CD8-positive, alpha-beta memory T cell (primary cell): ENCODE measurements at places on chromosomes 7 and 10. TPM values are rescaled to one million over a fixed set of nuclear protein-coding genes. Genes with fewer than 3 reads are reported as not detected.
A peak's percentile ranks its signal among the peaks of the same experiment; 100 is the strongest.

DNA sequence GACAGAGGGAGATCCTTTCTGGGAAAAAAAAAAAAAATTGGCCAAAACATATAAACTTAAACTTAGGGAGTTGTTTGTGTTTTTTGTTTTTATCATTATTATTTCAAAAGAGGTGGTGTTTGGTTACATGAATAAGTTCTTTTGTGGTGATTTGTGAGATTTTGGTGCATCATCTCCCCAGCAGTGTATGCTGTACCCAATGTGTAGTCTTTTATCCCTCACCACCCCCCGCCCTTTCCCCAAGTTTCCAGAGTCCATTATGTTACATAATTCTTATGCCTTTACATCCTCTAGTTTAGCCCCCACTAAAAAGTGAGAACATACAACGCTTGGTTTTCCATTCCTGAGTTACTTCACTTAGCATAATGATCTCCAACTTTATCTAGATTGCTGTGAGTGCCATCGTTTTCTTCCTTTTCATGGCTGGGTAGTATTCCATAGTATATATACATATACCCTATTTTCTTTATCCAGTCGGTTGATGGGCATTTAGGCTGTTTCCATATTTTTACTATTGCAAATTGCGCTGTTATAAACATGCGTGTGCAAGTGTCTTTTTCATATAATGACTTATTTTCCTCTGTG is 148.1 kb upstream of the ZNF92 start:
- DNase-seq, result no peak

PLCE1 gene
- total RNA-seq, result not detected

- no peak for DNase-seq
Measured at GRCh38 chr7:30476459-30477145, 2.0 kb downstream of the NOD1 start.

SORCS1 gene
- not detected for total RNA-seq

DNA sequence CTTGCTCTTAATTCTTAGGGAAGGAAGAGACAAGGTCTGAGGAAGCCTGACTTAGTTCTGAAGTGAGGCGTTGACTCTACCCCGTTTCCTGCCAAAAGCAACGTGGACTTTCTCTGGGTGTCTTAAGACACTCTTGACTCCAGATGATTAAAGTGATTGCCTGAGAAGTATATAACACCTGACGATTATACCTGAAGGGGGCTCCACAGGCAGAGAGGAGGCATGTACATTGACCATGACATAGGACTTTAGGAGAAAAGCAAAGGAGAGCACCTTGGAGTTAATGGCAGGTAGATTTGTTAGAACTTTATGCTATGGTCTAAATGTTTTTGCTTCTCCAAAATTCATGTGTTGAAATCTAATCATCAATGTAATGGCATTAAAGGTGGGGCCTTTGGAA is 15.9 kb downstream of the ITGB8 start:
- DNase-seq, result no peak

RET gene
- not detected for total RNA-seq

GRCh38 chr10:24042884-24043283 is 166.1 kb upstream of the KIAA1217 start:
- DNase-seq, result no peak

ADGRA1 gene
- total RNA-seq, result not detected

GRCh38 chr7:146626912-146627311 is 510.3 kb downstream of the CNTNAP2 start:
- DNase-seq, result no peak

- no peak for DNase-seq
Measured at GRCh38 chr7:73702226-73702625, 17.2 kb downstream of the STX1A start.

ABCB1 gene
- total RNA-seq, result 22.2 TPM

DNA sequence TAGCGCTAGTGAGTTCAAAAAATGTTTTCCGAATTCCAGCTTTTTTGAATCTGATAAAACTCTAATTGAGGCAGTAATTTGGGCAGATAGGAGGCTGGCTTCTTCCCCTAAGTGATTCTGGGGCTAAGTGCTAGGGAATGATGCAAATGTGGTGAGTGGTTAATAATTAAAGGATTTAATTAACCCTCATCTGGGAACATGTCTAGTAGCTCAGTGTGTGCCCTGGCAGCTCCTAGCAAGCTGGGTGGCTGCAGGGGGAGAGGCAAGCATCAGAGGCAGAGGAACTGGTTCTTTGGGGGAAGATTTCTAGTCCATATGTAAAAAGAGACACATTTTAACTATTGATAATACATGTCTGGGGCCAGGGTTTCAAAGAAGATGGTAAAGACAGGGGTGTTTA is 354.5 kb downstream of the WDR11 start:
- no peak for DNase-seq

DNA sequence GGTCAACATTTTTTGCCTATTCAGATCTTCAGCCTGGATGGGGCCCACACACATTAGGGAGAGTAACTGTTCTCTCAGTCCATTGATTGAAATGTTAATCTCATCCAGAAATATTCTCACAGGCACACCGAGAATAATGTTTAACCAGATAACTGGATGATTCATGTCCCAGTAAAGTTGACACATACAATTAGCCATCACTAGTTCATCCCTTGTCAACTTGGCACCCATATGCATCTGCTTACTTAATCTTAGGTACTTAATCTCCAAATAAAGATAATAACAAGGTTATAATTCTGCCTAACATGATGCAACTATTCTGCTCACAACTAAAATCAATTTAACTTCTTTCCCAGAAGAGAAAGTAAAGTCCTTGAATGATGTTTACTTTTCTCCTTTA is 502.6 kb downstream of the ADRA2A start:
- no peak for DNase-seq

NXPH1 gene
- total RNA-seq, result not detected

DNA sequence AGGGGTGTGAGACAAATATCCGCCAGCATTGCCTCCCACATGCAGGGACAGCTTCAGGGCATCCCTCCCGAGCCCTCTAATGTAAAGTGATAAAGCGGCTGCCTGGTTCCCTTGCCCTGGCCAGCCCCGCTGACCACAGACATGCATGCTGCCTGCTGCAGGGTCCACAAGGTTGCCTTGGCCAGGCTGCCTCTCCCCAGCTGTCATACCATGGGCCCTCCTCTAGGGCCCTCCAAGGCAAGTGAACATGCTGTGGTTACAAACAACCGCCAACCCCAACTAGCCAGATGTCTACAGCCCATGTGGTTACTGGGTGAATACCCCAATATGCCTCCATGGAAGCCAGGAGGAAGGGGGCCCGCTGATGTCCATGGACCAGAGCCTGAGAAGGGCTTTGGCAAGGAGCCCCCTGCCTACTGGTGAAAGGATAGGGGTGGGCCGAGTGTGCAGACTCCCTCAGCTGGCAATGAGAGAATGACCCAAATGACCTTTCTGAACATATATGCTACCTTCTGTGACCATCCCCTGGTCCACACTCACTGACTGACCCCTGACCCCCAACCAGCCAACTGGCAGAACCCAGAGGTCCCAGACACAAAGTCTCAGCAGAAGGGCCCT is 37.4 kb downstream of the GRID1 start:
- no peak for DNase-seq

MCM10 gene
- total RNA-seq, result 73.1 TPM

DNA sequence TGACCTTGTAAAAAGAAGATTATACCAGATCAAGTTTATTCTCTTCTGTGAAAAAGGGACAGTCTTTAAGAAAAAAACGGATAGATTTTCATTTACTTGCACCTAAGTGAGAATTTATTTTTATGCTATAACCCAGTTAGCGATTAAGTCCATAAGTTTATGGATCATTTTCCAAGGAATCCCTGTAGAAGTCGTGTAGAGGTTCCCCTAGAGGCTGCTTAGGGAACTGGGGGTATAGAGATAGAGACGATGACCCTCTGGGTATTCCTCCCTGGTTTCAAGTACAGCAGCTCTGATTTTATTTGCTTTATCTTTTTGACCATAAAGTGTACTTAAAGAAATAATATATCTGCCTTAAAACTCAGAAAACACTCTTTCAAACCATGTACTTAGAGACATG is 648.4 kb upstream of the LRRTM3 start:
- no peak for DNase-seq

DNA sequence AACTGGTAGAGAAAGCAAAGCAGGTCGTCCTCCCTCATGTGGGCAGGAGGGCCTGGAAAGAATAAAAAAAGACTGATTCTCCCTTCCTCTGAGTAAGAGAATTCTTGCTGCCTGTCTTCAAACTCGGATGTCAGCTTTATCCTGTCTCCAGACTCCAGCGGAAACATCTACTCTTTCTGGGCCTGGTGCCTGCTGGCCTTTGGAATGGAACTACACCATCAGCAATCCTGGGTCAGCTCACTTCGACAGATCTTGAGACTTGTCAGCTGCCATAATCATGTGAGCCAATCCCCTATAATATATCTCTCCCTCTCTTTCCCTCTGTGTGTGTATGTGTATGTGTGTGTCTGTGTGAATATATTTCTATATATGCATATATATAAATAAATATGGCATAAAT is 411.0 kb upstream of the DPP6 start:
- DNase-seq, result no peak

DNA sequence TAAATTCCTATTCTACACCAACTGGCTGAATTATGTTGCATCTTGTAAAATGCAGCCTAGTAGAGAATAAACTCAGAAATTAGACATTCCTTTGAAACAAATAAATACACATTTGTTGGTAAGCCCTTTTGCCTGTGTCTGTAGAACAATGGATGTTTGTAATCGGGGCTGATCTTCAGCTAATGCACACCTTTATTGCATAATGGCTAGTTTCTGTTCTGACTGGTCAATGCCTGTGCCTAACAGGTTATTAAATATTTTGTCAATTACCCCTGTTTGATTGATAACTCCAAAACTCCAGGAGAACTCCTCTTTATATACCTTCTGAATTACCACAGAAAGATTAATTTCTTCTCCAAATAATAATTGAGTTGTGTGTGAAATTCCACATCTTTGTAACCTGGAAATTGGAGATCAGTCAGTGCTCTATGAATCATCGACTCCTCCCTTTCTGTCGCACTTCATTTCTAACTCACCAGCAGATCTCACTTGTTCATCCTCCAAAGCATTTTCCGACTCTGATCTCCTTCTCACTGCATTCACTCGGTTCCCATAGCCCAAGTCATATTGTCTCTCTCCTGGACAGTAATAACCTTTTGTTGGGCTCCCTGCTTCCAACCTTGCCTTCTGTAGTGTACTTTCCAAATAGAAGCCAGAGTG is 196.0 kb upstream of the FZD1 start:
- DNase-seq, result no peak

- peak; percentile 80 for DNase-seq
Measured at GRCh38 chr10:3950676-3951275, 165.8 kb upstream of the KLF6 start.

RBM20 gene
- 0.09 TPM for total RNA-seq

DNA sequence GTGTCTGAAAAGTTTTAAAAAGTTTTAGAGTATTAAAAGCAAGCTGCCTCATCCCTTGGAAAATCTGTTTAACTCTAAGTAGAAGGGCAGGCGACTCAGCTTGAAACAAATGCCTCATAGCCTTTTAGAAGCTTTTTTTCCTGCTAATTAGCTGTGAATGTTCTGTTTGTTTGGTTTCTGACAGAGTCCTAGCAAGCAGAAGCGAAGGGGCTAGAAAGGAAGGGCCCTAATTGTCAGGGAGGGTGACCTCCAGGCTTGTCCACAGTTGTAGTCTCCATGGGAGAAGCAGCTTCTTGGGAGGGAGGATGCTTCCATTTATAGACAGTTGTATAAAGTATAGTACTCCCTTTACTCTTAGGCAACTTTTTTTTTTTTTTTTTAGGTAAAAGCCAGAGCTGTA is 90.9 kb downstream of the DNAJC1 start:
- DNase-seq, result no peak

DNA sequence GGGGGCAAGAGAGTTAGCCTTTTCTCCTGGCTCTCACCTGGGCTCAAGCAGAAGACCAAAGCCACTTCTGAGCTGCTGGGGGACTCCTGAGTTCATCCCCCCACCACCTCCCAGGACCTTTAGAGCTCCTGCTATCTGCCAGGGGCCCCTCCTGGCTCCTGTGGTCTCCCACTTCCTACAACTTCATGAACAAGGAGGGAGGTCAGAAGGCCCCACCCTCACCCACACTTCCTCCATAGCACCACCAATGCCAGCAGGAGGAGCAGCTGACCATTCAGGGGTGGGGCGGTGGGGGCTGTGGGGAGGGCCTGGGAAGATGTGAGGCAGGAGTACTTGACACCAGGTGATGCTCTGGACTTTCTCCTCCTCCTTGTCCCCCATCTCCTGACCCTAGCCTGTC is 32.6 kb upstream of the ADCYAP1R1 start:
- DNase-seq, result no peak

FBXO24 gene
- total RNA-seq, result 0.50 TPM

KCP gene
- 1.1 TPM for total RNA-seq

DNA sequence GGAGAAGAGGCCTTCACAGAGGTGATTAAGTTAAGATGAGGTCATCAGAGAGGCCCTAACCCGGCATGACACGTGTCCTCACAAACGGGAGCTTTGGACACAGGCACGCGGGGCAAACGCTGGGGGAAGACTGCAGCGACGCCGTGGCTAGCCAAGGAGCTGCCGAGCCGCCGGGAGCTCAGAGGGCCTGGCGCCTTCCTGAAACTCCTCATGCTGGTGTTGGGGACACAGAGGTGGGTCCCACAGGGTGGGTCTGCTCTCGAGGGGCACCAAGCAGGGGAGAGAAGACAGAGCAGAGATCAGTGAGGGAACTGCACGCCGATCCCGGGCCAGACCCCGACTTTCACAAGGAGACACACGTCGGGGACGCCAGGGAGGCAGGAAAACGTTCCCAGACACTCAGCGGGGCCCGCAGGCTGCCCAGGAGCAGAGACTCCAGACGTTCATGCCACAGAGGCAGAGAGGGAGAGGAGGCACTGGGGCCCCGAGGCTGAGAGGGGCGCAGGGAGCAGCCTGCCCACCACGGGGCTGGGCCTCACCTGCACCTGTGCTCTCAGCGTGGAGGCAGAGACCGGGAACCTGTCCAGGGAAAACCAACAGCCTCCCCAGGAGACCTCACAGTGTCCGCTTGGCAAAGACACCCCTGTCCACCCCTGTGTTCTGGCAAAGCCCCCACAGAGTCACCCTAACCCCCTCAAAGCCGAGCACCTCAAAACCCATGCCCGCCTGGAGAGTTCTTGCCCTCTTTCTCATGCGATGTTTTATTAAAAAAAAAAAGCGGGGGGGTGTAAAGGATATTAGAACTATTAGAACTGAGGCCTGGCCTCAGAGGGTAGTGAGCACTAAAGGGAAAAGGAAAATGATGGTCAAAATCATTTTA is 103.8 kb downstream of the PDGFA start:
- DNase-seq, result peak; percentile 14

DNA sequence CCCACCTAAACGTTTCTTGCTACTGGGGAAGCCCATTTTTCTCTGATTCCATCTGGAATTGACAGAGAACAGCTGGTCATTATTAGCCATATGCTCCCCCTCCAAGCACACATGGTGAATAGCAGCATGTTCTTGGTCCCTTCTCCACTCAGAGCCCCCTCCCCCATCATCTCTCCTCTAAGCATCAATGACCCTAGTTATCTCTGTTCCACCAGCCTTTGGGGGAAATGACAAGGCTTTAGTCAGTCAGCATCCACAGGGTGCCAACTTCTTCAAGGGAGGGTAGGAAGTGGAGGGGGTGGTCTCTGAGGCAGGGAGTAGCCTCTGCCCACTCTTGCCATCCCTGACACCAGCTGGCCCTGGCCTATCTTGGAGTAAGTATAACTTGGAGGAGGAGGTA is 163.1 kb downstream of the UBE2H start:
- DNase-seq, result no peak

GRCh38 chr7:45080958-45081669 is 7.7 kb downstream of the NACAD start:
- no peak for DNase-seq

AKR1C8 gene
- total RNA-seq, result not detected
